NCI-H524 treated with DMSO at 0.1 percent for 48 hours (cell line): ENCODE measurements at places on chromosomes 7 and 10.
A peak's percentile ranks its signal among the peaks of the same experiment; 100 is the strongest.

DNA sequence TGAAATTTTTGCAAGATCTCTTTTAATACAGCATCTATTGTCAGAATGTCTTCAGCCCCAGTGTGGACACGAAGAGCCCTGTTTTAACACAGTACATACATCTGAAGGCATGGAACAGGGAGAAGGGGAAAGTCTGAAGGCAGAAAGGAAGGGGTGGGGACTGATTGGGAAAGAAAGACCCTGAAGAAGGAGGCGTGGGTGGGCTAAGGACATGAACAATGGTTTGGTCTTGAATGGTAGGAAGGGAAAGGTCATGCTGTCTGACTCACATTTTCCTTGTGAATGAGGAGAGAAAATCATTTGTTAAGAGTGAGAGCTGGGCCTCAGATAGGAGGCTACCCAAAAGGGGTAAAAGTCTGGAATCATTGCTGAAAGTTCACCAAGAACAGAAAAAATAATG lies 297.1 kb downstream of the GALNT17 start:
- no peak for DNase-seq

- no peak for DNase-seq
Observed at GRCh38 chr10:64089648-64090047, 568.4 kb downstream of the REEP3 start.

GRCh38 chr10:109953766-109954165 lies 30.5 kb upstream of the XPNPEP1 start:
- DNase-seq, result no peak

- DNase-seq, result no peak
Observed at GRCh38 chr10:98273057-98273850, 5.3 kb upstream of the LOXL4 start.

- DNase-seq, result no peak
Observed at GRCh38 chr10:11173042-11173441, 155.4 kb downstream of the CELF2 start.

GRCh38 chr7:130371046-130371445 lies 9.2 kb upstream of the CPA1 start:
- DNase-seq, result no peak

DNA sequence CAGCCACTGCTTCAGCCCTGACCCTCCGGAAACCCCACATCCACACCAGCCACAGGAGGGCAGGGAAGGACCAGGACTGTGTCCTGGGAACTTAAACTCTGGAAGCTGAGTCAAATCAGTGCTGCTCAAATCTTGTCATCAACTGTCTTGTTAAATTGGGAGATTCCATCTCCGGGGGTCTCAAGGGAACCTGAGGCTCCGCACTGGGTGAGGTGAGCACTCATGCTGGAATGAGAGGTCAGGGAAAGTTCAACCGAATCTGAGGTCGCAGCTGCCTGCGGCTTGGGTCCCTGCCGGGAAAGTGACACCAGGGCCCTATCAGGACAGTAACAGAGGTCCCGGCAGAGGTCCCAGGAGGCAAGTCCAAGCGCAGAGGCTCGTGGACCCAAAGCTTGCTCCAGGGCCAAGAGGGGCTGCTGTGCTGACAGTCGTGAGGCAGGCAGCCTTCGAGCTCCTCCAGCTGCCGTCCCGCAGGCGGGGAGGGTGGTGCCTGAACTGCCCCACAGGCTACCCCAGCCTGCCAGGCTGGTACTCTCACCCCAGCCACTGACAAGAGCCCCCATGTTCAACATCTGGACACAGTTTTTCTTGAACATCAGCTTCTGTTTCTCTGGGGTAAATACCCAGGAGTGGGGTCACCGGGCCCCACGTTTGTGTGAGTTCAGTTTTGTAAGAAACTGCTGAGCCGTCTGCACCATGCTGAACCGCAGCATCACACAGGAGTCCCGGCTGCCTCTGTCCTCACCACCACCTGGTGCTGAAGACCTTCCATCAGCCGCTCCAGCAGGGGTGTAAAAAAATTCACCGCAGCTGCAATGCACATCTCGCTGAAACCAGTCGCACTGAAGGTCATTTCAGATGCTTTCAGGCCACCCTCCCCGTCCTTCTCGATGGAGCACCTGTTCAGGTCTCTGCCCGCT lies 101.0 kb downstream of the DIP2C start:
- DNase-seq, result no peak

GRCh38 chr7:142762104-142762503 lies 8.7 kb upstream of the PRSS2 start:
- no peak for DNase-seq

DNA sequence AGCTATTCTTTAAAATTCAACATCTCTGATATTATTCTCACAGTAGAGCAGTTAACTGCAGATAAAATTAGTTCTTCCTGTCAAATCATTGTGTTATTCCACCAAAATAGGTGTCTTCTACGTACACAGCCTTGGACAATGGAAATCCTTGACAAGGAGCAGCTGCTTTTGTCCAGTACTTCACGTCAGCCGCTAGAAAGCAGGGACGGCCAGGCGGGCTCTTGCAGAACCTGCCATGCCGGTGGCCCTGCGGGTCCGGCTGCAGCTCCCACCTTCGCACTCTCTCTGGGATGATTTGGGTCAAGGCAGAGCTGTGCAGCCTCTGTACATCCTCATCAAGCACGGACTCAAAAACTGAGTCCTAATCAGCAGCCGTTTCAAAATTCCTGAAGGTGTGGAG lies 2.2 kb upstream of the FOXI2 start:
- DNase-seq, result no peak

DNA sequence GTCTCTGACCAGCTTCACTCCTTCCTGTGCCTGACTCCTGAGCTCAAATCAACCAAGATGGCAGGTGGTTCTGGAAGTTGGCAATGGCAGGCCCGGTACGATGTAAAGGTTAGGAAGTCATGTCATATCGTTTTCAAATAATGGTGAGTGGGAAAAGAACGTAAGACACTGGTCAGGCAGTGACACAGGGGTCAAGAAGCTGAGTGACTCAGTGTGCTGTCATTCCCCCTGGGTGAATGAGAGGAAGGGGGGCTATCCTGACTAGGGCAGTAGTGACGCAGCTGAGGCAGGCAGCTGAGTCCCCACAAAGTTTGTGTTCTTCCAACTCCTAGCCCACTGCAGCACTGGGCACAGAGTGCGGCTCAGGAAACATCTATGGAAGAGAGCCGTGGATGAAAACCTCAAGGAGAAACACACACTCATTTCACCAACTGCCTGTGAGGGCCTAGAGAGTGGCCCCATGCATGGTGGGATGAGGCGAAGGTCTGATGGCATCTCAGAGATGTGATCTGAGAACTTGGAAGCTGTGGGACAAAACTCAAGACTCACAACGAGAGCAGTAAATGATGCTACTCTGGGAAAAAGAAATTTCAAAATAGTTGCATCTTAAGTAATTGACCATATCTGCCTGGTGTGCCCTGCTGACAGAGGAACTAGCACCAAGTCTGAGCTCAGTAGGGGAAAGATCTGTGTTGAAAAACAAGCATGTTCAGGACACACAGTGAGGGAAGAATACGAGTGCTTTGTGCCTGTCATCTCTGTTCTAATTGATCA lies 23.2 kb downstream of the CREB3L2 start:
- no peak for DNase-seq

DNA sequence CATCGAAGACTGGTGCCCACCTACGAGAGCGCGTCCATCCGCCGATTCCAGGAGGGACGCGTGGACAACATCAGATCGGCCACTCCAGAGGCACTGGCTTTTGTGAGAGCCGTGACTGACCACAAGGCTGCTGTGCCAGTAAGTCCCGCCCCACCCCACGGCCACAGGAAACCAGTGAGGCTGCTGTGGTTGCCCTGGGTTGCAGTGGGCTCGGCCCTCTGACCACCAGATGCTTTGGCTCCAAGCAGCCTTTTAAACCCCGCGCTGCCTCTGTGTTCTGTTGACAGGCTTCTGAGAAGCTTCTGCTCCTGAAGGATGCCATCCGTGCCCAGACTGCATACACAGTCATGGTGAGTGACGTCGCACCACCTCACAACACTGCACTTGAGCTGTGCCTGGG lies 24.4 kb upstream of the C10orf53 start:
- DNase-seq, result no peak

DNA sequence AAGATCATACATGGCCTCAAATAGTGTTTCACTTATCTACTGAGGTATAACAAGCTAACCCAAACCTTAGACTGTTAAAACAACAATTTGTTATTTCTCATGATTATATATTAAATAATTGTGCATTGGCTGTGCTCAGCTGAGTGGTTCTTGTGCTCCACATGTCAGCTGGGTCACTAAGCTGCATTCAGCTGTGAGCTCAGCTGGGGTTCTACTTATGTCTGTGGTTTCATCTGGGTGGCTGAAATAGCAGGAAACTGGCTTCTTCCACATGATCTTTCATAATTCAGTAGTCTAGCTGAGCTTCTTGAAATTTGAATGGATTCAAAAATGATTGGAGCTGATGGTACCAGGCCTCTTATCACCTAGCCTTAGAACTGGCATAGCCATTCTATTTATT lies 181.8 kb upstream of the CSTF2T start:
- no peak for DNase-seq

- DNase-seq, result peak; percentile 0
Observed at GRCh38 chr10:34526758-34527730, 288.1 kb downstream of the PARD3 start.

DNA sequence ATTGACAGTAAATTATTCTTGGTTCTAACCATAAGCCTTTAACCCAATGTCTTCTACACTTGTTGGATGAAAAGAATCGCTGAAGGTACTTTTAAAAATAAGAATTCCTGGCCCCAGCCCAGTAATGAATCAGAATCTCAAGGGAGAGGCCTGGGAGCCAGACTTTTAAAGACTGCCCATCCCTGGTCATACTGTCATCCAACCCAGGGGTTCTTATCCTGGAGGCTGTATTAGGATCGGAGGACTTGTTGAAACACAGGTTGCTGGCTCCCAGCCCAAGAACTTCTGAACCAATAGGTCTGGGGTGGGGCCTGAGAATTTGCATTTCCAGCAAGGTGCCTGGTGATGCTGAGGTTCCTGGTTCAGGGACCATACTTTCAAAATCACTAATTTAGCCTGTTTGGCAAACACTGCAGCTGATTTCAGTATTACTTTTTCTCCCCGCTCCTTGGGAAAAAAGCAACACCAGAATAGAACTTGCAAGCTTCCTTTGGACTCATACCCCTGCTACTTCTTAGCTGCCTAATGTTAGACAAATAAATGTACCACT lies 79.5 kb upstream of the FAM133B start:
- DNase-seq, result no peak

- no peak for DNase-seq
Observed at GRCh38 chr10:47169581-47169980, 130.4 kb upstream of the GDF10 start.

- no peak for DNase-seq
Observed at GRCh38 chr7:5681979-5682546, 99.4 kb downstream of the RNF216 start.

DNA sequence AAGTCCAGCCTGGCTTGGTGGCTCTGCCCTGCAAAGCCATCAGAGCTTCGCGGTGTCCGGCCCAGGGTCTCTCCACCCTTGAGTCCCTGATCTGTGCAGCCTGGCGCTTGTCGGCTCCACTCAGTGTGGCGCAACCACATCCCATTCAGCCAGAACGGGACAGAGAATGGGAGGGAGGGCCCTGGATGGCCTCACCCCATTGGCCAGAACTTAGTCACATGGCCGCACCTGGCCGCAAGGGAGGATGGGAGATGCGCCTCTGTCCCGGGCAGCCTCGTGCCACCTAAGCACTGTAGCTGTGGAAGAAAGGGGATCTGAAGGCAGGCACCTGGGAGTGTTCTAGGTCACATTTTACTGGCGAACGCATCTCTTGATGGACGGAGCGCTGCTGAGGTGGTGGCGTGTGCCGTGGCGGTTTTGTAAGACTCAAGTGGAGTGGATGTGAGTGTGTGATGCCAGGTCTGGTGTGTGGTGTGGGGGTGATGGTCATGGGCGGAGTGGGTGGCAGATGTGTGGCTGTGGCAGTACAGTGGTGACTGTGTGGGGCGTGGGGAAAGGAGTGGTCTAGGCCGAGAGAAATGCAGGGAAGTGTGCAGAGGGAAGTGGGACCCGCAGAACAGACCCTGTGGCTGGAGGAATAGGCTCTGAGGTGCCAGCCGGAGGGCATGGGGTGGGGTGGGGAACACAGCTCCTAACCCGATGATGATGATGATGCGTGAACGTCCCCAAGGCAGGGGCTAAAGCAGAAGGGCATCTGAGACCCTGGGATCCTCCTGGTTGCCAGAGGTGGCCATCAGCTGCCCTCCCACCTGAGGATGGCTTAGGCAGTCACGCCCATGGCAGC lies 19.0 kb downstream of the CLEC2L start:
- DNase-seq, result no peak

GRCh38 chr7:35571611-35572240 lies 123.2 kb downstream of the HERPUD2 start:
- DNase-seq, result no peak

DNA sequence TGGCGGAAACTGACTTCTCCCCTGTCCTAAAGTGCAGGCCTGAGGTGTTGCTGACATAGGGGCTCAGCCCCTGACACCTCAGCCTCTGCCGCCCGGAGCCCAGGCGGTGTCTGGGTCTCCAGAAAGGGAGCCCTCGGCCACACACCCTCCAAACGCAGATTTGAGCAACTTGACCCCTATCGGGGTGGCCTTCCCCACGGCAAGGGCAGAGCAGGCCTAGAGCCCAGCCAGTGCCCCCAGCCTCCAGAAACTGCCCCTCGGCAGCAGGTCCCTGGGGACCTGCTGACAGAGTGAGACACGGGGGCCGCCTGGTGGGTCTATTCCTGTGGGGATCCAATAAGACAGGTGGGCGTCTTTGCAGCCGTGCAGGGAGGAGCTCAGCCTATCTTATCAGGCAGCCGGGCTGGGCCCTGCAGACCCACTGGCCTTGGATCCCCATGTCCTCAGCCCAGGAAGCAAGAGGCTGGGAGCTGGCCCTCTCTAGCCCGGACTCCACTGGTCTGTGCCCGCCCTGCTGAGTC lies 11.0 kb downstream of the TMEM184A start:
- DNase-seq, result no peak

GRCh38 chr7:25171071-25171470 lies 46.0 kb upstream of the CYCS start:
- no peak for DNase-seq

- DNase-seq, result no peak
Observed at GRCh38 chr7:136637813-136638212, 230.6 kb upstream of the CHRM2 start.

GRCh38 chr10:3422282-3422681 lies 249.7 kb upstream of the PITRM1 start:
- no peak for DNase-seq

- DNase-seq, result no peak
Observed at GRCh38 chr10:26407406-26407969, 30.7 kb upstream of the APBB1IP start.

DNA sequence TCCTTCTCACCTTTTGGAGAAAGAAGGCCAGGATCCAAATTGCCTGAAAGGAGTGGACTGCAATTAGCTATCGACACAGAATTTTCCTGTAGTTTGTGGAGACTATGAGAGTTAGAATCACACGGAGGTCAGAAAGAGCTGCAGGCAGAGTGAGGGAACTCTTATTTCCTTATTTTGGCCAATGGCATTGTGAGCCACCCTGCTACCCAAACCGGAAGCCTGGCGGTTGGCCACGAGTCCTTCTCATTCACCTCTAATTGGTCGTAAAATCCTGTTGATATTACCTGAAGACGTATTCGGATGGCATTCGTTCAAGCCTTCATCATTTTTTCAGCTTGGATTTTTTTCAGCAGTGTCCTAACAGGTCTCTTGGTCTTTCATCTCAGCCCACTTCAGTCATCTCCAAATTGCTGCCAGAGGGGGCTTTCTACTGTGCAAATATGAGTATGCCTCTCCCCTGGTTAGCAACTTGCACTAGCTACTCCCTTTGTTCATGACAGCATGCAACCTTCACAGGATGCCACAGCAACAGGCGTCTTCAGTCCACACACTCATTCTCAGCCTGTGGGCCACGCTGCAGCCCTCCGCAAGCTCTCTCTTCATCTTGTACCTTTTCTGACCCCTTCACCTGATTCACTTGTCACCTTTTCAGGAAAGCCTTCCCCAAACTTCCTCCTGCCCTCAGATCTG lies 66.9 kb downstream of the GATA3 start:
- DNase-seq, result no peak
